Activated CD4-positive, alpha-beta T cell treated with anti-CD3 and anti-CD28 coated beads, Interleukin-10, Interleukin-2, amounts not matched to agents 100 ng/mL and 50 ng/mL, durations not matched to agents 16 hours and 8 hours (primary cell): ENCODE measurements at places on chromosomes 5 and 9.

DNA sequence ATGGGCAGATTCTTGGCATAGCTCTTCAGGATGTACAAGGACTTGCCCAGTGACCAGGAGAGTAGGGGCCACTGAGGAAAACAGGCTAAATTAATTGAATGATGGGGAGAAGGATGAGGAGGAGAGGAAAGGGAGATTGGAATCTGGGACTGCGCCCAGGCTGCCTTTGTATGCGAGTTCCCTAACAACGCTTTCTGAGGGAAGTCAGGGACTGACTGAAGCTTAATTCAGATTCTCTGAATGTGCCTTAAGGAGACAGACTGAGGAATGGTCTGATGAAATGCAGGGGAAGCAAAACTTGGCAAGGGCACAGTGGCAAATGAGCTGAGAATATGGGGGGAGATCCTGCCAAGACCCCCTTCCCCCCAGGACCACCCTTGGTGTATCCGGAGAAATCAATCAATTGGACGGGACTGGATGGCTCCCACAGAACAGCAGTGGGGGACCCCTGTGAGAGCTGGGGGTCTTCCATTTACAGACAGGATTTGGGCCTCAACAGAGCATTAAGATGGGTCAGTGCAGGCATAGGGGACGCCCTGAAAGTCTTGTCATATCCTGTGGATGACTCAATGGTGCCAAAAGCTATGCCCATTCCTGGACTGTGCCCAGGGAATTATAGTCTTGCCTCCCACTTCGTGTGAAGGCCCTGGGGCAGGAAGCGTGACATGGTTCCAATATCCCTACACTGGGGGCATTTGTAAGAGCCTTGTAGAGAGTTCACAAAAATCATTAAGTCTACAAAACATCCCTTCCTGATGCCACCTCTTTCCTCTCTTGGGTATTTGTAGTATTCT is 215.5 kb upstream of the TNC start:
- no peak for DNase-seq

DNA sequence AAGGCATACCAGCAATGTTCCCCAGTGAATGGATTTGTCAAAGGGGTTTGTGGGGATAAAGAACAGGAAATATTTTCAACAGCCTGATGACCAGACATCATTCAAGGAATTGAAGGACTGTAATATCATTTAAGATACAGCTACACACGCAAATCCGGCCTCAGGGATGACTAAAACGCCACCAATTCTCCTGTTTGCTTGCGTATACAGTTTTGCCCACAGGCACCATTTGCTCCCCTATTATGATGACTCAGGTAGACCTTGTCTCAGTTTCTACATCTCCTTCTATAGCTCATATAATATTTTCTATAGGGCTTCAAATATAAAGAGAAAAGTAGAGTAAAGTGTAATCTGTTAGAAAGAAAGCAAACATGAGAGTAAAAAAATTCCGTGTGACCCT is 29.7 kb upstream of the ITGA1 start:
- DNase-seq: no peak

GRCh38 chr9:11135851-11136250 is 523.0 kb upstream of the PTPRD start:
- no peak for DNase-seq

DNA sequence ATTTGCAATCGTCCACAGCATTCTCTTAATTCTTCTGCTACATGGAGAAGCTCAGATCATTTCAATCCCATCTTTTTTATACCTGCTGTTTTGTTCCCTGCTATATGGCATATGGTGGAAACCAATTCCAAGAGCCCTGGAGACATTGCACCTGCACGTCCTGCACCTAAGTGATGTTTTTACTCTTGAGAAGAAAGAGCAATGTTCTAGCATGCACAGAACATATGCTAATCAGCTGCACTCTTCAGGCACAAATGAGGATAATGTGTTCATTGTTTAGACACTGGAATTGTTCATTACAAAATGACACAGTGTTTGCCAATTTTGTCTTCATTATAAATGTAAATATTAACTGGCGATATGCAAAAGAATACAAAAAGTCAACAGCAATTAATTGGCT is 935.8 kb downstream of the TLE4 start:
- no peak for DNase-seq

DNA sequence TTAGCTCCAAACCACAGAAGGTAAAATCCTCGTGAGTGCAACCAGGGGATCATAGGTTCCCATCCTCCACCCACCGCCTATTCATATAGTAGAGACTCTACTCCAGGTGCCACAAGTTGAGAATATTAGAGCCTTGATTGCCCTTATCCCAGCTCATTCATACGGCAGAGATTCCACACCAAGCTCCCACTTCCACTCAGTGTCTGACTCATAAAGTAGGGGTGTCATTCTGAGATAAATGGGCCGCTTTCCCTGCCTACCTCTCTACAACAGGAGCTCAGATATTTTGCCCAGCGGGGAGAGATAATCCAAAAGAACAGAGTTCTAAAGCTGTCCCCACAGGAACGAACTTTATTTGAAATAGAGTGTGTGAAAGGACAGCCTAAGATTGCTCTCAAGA is 9.4 kb downstream of the SLC22A4 start:
- DNase-seq: no peak

DNA sequence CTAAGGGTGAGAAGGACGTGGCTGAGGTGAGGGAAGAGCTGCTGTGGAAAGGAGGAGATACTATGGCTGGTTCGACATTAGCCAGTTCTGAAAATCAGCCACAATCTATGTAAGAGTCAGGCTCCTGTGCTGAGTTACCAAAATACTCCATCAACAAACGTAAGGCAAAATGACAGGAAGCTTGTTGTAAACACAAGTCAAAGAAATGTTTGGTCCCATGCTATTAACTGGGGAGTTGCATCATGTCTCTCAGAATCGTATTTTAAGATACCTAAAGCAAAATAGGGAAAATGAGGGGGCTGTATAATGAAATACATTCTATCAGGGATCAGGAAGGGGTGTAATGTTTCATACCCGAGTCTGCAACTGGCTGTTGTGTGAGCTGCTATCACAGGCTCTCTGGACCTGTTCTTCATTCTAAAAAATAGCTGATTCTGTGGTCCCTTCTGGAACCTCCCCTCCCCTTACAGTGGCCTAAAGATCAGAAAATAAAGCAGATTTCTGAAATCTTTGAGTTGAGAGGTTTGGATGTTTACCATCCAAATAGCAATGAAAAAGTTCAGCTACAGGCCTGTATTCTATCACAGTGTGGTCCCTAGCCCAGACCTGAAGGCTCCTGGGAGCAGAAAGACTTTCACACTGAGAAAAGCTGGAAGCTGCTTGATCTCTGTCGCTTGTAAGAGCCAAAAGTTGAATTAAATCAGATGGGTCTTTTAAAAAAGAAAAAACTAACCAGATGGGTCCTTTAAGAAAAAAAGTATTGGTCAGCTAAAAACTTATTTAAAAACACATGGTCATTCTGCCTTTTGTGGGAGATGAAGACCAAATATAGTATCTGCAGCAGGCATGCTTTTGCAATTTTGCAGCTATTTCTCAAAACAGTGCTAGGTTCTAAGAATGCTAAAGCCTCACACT is 97.8 kb upstream of the SMC5 start:
- no peak for DNase-seq

GRCh38 chr5:174328631-174329299 is 283.3 kb downstream of the NSG2 start:
- no peak for DNase-seq

DNA sequence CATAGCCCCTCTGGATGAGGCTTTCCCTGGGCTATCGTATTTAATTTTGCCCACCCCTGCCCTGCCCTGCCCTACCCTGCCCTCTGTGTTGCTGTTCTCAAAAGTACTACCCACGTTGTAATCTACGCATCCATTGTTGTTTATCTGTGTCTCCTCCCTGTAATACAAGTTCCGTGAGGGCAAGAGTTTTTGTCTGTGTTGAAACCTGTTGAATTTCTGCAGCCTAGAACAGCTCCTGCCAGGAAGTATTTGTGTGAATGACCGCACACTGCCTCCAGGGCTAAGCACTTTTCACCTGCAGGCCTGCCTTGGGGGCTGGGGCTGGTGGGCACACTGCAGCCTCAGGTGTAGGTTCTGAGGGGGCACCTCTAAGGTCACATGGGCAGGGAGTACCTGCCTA is 244.8 kb downstream of the HSPA4 start:
- DNase-seq: no peak

DNA sequence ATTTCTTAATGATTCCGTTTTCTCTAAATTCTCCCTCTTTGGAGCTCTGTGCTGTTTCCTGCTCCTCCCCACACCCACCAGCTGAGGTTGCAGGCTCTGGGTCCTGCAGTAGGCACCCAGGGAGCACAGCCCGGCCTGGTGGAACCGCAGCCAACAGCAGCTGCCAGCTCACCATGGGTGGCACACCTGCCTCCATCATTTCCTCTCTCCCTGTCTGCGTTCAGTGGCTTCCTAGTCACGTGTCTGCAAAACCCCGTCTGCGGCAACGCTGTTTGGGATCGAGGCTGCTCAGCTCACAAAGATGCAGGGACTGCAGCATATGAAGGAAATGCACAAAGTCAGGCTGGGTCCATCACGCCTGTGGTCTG is 367.8 kb downstream of the IRX2 start:
- no peak for DNase-seq
